ENCODE measurements at places on chromosomes 7 and 10. TPM values are rescaled to one million over a fixed set of nuclear protein-coding genes. Genes with fewer than 3 reads are reported as not detected.

DNA sequence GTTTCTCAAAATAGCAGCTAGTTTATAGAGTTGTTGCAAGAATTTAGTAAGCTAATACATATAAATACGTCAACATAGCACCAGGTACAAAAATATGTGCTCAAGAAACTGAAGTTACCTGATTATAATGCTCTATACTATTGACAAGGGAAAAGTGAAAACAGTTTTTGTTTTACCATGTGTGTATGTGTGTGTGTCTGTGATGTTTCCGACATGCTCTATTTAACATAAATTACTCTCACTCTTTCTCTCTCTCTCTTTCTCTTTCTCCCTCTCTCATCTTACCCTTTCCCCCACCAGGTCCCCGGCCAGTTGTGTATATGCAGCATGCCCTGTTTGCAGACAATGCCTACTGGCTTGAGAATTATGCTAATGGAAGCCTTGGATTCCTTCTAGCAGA lies 4.3 kb downstream of the LIPN start:
- DNase-seq: no peak

AKR1C2 gene
- total RNA-seq: 10.9 TPM

C10orf67 gene
- not detected for total RNA-seq

DNA sequence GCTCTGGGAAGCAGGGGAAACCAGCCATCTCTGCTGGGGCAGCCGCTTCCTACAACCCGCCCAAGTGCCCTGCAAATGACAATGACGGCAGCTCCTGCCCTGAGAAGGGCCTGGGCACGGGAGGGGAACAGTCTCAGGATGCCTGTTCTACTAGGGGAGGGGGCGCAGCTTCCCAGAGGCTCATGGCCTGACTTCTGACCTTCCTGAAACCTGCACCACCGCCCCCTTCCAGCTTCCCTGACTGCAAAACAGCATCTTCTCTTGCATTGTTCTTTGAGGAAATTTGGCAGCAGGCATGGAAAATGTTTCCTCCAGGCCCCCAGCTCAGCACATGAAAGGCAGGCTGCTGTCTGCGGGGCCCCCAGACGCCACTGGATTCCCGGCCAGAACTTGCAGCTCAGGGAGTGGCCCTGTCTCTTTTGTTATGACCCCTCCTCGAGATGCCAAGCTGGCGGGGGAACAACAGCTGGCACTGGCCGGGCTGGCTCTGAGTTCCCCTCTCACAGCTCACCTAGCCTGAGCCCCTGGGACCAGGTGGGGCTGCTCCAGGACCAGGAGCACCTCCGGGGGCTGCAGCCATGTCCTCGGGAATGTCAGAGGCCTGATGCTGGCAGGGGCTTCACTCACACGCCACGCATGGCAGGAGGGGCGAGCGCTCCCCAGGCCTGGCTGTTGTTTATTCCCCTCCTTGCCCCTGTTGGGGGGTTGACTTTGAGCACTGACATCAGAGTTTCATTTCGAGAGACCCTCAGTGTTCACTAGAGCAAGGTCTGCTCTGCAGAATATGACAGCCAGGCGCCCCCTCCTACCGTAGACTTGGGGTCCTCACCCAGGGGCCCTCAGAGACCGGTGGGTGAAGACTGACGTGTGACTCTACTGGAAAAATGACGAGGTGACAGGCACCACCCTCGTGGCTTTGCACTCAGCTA lies 62.7 kb downstream of the CALML3 start:
- no peak for DNase-seq

DNA sequence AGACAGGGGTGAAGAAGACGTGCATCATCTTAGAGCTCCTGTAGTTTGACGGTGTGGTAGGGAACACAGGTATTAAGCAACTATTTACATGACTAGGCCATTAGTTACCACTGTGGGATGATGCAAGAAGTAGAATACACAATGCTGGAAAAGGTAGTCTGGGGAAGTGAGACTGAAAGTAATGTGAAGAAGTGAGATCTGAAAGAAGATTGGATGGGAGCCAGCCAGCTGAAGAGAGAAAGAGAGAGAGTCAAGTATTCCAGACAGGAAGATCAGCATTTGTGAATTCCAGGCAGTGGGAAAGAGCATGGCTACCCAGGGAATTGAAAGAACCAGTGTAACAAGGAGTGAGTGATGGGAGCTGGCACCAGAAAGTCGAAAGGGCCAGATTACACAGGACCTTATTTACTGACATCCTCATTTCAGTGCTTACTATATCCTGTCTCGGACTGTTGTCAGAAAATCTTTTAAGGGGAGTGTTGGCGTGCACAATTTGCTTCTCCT lies 4.0 kb upstream of the CFAP58 start:
- no peak for DNase-seq

- DNase-seq: no peak
These were observed 452 bp upstream of the RPP30 start for GRCh38 chr10:90871279-90871765.

DNA sequence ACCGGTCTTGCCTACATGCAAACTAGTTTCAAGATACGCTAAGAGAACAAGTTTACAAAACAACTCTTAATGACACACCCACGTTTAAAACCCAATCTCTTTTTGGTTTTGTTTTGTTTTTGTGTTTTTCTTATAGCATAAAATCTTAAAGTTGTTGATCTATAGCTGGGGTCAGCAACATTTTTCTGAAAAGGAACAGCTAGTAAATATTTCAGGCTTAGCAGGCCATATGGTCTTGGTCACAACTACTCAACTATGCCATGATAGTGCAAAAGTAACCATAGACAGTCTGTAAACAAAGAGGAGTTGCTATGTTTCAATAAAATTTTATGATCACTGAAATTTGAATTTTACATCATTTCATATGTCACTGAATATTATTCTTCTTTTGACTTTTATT lies 327.4 kb downstream of the AGMO start:
- DNase-seq: no peak

TMEM139 gene
- total RNA-seq: 5.9 TPM

GRCh38 chr7:90791596-90791995 lies 195.5 kb downstream of the CDK14 start:
- DNase-seq: no peak

GRCh38 chr10:53978301-53978700 lies 822.7 kb downstream of the PCDH15 start:
- DNase-seq: no peak

- no peak for DNase-seq
These were observed 215.6 kb downstream of the DOCK4 start for GRCh38 chr7:111990643-111991042.

DNA sequence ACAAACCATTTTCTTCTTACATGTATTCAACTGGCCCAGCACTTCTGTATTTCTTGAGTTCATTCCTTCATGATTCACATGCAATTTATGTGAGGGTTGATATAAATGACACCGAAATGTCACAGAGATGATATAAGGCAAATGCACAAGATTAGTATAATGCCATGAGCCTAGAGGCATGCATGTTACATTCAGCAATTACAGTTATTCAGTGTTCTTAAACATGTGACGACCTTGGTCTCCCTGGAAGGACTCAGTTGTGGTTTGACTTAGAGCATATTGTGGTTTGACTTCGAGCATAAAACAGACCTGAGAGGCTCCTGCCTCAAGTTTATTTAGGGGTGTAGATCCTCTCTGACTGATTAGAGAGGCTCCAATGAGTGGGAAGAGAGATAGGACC lies 752.1 kb upstream of the POM121L12 start:
- DNase-seq: no peak

AEBP1 gene
- total RNA-seq: 7.1 TPM

DNA sequence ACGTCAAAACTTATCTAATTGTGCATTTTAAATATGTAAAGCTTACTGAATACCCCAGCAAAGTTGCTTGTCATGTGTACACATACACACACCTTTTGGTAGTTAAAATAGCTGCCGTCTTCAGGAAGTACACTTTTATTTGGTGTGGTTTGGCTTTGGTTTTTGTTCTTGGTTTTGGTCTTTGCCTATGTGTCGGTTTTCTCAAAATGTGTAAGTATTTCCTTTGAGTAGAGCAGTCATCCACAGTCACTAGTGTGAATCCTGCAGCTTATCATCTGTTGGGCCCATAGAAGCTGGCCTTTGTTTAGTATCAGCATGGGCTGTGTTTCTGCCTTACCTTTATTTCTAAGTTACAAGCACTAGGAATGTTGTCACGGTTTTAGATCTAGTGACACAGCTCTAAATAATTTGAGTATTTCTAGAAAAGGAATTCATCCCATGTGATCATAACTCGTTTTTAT lies 35.3 kb downstream of the NET1 start:
- DNase-seq: no peak

GRCh38 chr10:21406595-21407193 lies 118.8 kb downstream of the SKIDA1 start:
- DNase-seq: no peak

ZNF804B gene
- 1.1 TPM for total RNA-seq

DNA sequence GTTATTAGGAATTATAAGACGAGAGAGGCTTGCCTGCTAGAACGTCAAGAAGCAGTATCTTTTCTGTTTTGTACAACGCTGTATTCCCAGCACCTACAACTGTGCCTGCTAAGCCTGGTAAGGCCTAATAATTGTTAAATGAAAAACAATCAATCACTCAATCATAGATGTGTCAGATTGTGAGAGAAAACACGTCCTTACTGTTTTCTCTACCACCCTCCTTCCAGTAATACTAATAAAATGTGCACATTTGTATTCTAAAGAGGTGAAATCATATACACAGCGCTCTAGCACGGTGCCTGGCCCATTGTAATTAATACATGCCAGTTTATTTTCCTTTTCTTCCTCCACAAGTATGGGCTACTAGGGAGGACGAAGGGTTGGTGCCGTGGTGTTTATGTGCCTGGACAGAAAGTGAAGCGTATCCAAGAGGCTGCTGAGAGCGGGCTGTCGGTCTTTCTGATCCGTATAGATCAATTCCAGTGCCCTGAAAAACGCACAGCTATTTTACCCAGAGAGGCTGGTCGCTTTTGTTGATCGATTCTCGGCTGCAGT lies 1.5 kb upstream of the AUTS2 start:
- DNase-seq: no peak

GRCh38 chr10:83881661-83882060 lies 257.6 kb upstream of the GHITM start:
- no peak for DNase-seq

GRCh38 chr10:71339796-71340589 lies 20.9 kb downstream of the SLC29A3 start:
- DNase-seq: no peak

DNA sequence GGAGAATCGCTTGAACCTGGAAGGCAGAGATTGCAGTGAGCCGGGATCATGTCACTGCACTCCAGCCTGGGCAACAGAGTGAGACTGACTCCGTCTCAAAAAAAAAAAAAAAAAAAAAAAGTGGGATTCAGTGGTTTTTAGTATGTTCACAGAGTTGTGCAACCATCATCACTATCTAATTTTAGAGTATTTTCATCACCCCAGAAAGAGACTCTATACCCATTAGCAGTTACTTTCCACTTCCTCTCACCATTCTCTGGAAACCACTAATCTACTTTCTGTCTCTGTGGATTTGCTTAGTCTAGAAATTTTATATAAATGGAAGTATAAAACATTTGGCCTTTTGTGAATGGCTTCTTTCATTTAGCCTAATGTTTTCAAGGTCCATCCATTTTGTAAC lies 113.4 kb downstream of the ST7 start:
- no peak for DNase-seq

DNA sequence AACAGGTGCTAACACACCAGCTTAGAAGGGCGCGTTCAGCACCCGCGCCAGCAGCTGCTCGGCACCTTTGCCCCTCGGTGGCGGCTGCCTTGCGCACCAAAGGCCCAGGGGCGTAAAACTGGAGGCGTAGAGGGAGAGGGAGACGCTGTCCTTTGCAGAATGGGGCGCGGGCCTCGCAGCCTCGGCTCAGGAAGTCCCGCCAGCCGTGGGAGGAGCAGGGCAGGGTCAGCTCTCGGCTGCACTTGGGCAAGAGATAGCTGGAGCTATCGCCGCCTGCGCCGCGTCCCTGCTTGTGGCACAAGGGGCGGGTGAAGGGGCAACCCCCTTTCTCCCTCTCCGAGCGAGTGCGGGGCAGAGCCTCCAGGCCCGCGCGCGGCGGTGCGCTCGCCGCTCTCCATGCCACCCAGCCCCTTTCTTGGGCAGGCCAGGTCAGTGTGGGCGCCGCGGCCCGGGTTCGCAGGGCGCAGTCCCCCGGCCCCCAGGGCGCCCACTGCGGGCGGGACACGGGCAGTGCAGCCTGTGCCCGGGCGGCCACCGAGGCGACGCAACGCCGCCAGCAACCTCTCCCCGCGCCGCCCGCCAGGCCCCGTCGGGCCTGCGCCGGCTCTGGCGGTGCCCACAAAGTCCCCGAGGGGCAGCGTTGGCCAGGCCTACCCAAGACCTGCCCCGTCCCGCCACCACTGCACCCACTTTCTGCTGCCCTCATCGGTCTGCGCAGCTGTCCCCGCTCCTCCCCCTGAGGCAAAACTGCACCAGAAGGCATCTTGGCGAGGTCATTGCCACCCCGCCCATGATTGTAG lies 4.1 kb downstream of the NEUROD6 start:
- peak; percentile 11 for DNase-seq

GRCh38 chr10:17290226-17290625 lies 62.2 kb downstream of the VIM start:
- no peak for DNase-seq

P4HA1 gene
- 14.0 TPM for total RNA-seq

TDRD1 gene
- total RNA-seq: 1.8 TPM

- DNase-seq: no peak
These were observed 32.9 kb downstream of the SHTN1 start for GRCh38 chr10:116972131-116972530.

- DNase-seq: no peak
These were observed 76.7 kb upstream of the HABP2 start for GRCh38 chr10:113476191-113476590.

- DNase-seq: peak; percentile 68
These were observed 219.0 kb downstream of the CCDC3 start for GRCh38 chr10:12782537-12782936.

GRCh38 chr7:33418251-33418701 lies 288.9 kb downstream of the BBS9 start:
- DNase-seq: no peak

DNA sequence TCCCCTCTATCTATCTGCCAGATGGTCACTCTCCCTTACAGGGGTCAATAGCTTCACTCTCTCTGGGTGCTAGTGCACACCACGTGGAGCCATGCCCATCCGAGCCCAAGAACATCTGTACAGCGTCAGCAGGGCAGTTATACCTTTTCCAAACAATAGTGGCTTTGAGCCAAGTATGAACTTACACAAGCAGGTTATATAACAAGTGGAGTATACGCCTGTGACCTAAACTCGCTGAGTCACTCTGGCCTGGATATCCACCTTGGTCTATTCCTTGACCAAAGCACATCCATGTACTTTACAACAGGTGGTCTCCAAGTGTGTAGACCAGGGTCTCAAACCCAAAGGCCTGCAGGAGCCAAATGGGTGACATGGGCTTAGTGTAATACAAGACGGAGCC lies 20.3 kb downstream of the PLAC9 start:
- DNase-seq: no peak

GRCh38 chr10:109886781-109887140 lies 36.5 kb downstream of the XPNPEP1 start:
- DNase-seq: no peak

GRCh38 chr7:158467562-158467961 lies 120.1 kb downstream of the PTPRN2 start:
- no peak for DNase-seq

IFIT1 gene
- 4.4 TPM for total RNA-seq

DNA sequence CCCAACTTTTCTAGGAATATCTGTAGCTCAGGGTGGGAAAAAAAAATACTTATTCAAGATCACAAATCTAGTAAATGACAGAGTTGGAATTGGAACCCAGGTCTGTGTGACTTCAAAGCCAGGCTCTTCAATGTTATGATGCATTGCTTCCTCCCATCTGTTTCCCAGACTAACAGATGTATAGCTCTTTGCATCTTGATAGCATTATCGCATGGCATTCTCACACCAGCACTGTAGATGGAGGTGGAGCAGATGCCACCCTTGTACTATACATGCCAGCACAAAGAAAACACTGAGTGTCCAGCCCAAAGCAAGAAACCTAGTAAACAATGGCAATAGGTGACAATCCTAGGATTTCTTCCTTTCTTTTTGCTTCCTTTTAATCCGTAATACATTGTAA lies 497.3 kb downstream of the NEBL start:
- DNase-seq: no peak
